ENCODE measurements at places on chromosomes 12 and 14. TPM values are rescaled to one million over a fixed set of nuclear protein-coding genes. Genes with fewer than 3 reads are reported as not detected.

- H3K27ac ChIP-seq, result no peak overlapping the region
- no peak overlapping the region for H3K4me3 ChIP-seq
- H3K36me3 ChIP-seq, result peaks cover 46% of the 10 kb centered on the region
- peaks cover 31% of the 10 kb centered on the region for H3K4me1 ChIP-seq
- no peaks in the 10 kb centered on the region for H3K27me3 ChIP-seq
These were observed 26.0 kb downstream of the XRCC3 start for GRCh38 chr14:103688906-103689902.

DNA sequence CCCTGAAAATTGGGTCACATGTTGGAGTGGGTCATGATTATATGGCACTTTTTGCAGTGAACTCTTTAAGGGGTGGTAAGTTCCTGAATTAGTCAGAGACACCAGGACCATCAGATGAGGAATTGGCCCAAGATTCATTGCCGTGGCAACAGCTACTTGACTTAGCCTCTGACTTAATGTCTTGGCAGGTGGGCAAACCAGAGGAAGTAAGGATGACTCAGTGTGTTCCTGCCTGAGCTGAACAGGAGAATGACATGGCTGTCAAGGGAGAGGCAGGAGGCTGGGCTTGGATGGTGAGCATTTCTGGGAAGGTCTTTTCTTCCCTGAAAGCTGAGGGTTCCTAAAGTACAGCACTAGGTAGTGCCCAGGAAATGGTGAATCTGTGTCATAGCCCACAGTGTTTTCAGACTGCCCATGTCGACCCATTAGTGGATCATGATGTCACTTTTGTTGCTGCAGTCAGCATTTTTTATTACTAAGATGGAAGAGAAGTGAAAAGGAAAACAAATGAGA, 170.1 kb upstream of the PWP1 start:
- H3K27ac ChIP-seq, result no peak overlapping the region
- H3K36me3 ChIP-seq, result no peaks in the 10 kb centered on the region
- no peak overlapping the region for H3K4me3 ChIP-seq
- H3K27me3 ChIP-seq, result no peaks in the 10 kb centered on the region
- no peak for DNase-seq

GRCh38 chr12:12800406-12801180, 12.6 kb upstream of the DDX47 start:
- no peak for DNase-seq
- peaks cover 14% of the 10 kb centered on the region for H3K4me1 ChIP-seq
- H3K27me3 ChIP-seq, result no peaks in the 10 kb centered on the region
- no peak overlapping the region for H3K4me3 ChIP-seq
- no peak overlapping the region for H3K27ac ChIP-seq

DNA sequence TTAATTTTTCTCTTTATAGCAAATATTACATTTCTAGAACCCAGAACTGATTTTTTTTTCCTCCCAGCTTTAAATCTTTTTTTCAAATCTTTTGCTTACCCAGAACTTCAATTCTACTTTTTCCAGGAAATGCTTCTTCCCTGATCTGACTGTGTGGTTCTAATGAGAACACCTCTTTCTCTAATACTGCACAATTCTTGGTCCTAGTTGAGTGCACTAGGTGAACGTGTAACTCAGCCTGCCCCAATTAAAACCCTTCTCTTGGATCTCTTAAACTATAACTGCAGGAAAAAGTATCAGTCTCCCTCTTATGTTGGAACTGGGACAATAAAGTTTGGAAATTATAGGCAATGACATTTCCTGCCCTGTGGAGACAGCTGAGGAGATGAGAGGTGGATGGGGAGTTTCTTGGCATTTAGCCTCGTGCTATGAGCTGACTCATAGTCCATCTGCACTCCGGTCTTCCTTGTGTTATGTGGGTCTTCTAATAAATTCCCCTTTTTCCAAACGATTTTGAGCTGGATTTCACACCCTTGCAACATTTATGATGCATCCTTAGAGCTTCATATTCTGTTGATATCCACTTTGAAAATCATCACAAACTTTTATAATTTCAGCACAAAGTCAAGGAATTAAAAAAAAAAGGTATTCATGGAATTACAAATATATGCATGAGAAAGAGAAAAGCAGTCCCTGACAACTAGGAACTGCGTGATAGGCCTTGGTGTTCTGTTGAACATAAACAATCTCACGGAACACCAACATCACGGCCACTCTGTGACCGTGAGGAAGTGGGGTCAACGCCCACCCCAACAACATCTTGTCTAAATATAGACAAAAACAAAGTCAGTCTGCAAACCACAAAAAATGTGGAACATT, 52.4 kb downstream of the BRMS1L start:
- H3K27ac ChIP-seq, result no peak overlapping the region
- H3K4me1 ChIP-seq, result peaks cover 14% of the 10 kb centered on the region
- no peak for DNase-seq
- no peaks in the 10 kb centered on the region for H3K27me3 ChIP-seq

DNA sequence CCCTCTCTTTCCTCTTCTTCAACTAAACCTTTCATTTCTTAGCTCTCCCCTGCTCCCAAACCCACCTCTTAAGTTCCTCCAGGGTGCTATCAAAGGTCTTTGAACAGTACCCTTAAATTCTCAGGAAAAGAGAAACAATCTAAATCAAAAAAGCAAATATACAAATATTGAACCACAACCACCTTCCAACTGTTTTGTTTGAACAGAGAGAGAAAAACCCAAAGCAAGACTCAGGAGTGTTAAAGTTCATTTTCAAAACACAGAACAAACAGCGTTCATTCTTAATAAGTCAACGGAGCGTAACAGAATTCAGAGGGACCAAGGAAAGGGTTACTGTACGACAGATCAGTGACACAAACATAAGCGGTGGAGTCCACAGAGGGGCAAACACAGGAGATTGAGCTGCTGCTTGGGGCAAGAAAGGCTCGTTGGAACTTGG, 73.3 kb downstream of the NDUFA12 start:
- H3K4me1 ChIP-seq, result no peaks in the 10 kb centered on the region
- H3K36me3 ChIP-seq, result no peaks in the 10 kb centered on the region
- H3K27me3 ChIP-seq, result no peaks in the 10 kb centered on the region
- no peak overlapping the region for H3K27ac ChIP-seq
- no peak for DNase-seq
- no peak overlapping the region for H3K4me3 ChIP-seq

- no peaks in the 10 kb centered on the region for H3K36me3 ChIP-seq
- peaks cover 14% of the 10 kb centered on the region for H3K4me1 ChIP-seq
- no peaks in the 10 kb centered on the region for H3K27me3 ChIP-seq
- DNase-seq, result no peak
These were observed 30.6 kb upstream of the BTBD6 start for GRCh38 chr14:105217774-105218173.

GRCh38 chr14:34461334-34462131, 507 bp downstream of the SPTSSA start:
- no peaks in the 10 kb centered on the region for H3K27me3 ChIP-seq
- peak; percentile 48 for DNase-seq
- H3K4me1 ChIP-seq, result no peaks in the 10 kb centered on the region
- peaks cover 2% of the 10 kb centered on the region for H3K36me3 ChIP-seq
- H3K4me3 ChIP-seq, result peak overlapping the region; percentile 74

- no peaks in the 10 kb centered on the region for H3K27me3 ChIP-seq
- peak overlapping the region; percentile 85 for H3K27ac ChIP-seq
- peaks cover 82% of the 10 kb centered on the region for H3K4me1 ChIP-seq
- H3K4me3 ChIP-seq, result peak overlapping the region; percentile 5
These were observed 15.2 kb downstream of the RASSF3 start for GRCh38 chr12:64625243-64626077.

GRCh38 chr14:61720294-61720661, 25.0 kb downstream of the HIF1A start:
- DNase-seq, result no peak
- H3K4me3 ChIP-seq, result no peak overlapping the region
- H3K36me3 ChIP-seq, result peaks cover 5% of the 10 kb centered on the region

- no peak for DNase-seq
- no peak overlapping the region for H3K4me3 ChIP-seq
- H3K27ac ChIP-seq, result no peak overlapping the region
- H3K27me3 ChIP-seq, result no peaks in the 10 kb centered on the region
- H3K4me1 ChIP-seq, result peaks cover 18% of the 10 kb centered on the region
- H3K36me3 ChIP-seq, result no peaks in the 10 kb centered on the region
These were observed 10.5 kb downstream of the PALS1 start for GRCh38 chr14:67251573-67252226.

GRCh38 chr14:60768602-60769001, 34.0 kb downstream of the MNAT1 start:
- no peak overlapping the region for H3K27ac ChIP-seq
- H3K4me3 ChIP-seq, result no peak overlapping the region
- no peak for DNase-seq
- H3K4me1 ChIP-seq, result no peaks in the 10 kb centered on the region

- no peak for DNase-seq
- no peaks in the 10 kb centered on the region for H3K36me3 ChIP-seq
- H3K4me1 ChIP-seq, result no peaks in the 10 kb centered on the region
- no peaks in the 10 kb centered on the region for H3K27me3 ChIP-seq
- no peak overlapping the region for H3K27ac ChIP-seq
These were observed 15.4 kb upstream of the TMEM120B start for GRCh38 chr12:121697093-121697698.

Gene RNASE7
- total RNA-seq, result not detected

- H3K36me3 ChIP-seq, result no peaks in the 10 kb centered on the region
- no peak for DNase-seq
- H3K27me3 ChIP-seq, result no peaks in the 10 kb centered on the region
- H3K27ac ChIP-seq, result no peak overlapping the region
These were observed 76.4 kb downstream of the SUSD6 start for GRCh38 chr14:69687606-69688298.

Gene C12orf42
- not detected for total RNA-seq

DNA sequence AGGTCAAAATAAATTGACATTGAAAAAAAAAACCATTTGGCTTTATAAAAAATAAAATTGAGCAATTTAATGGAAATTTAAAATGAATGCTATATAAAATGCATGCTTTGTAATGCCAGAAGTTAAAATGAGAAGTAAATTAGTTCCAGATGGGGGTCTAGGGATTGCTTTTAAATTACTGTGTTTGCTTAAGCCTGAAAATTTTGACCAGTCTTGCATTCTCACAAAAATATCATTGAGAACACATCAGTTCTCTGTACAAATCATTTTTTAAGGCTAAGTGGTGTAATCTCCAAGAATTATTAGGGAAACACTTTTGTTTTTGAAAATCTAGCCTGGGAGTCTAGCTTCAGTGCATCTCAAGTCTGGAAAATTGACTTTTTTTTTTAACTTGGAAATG, 90.7 kb downstream of the RERG start:
- H3K27me3 ChIP-seq, result no peaks in the 10 kb centered on the region
- no peaks in the 10 kb centered on the region for H3K36me3 ChIP-seq
- no peak overlapping the region for H3K27ac ChIP-seq
- H3K4me3 ChIP-seq, result no peak overlapping the region

Gene TAS2R30
- total RNA-seq, result 1.2 TPM

Gene KCNMB4
- 3.5 TPM for total RNA-seq

Gene GRIP1
- total RNA-seq, result 2.1 TPM

DNA sequence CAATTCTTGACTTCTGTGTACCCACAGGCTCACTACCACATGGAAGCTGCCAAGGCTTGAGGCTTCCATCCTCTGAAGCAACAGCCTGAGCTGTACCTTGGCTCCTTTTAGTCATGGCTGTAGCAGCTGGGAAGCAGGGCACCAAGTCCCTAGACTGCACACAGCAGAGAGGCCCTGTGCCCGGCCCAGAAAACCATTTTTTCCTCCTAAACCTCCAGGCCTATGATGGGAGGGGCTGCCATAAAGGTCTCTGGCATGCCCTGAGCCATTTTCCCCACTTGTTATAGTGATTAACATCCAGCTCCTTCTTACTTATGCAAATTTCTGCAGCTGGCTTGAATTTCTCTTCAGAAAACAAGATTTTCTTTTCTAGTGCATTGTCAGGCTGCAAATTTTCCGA, 121.8 kb downstream of the RPS6KA5 start:
- no peaks in the 10 kb centered on the region for H3K4me1 ChIP-seq
- no peak for DNase-seq
- no peaks in the 10 kb centered on the region for H3K27me3 ChIP-seq
- H3K36me3 ChIP-seq, result no peaks in the 10 kb centered on the region
- no peak overlapping the region for H3K4me3 ChIP-seq
- no peak overlapping the region for H3K27ac ChIP-seq

DNA sequence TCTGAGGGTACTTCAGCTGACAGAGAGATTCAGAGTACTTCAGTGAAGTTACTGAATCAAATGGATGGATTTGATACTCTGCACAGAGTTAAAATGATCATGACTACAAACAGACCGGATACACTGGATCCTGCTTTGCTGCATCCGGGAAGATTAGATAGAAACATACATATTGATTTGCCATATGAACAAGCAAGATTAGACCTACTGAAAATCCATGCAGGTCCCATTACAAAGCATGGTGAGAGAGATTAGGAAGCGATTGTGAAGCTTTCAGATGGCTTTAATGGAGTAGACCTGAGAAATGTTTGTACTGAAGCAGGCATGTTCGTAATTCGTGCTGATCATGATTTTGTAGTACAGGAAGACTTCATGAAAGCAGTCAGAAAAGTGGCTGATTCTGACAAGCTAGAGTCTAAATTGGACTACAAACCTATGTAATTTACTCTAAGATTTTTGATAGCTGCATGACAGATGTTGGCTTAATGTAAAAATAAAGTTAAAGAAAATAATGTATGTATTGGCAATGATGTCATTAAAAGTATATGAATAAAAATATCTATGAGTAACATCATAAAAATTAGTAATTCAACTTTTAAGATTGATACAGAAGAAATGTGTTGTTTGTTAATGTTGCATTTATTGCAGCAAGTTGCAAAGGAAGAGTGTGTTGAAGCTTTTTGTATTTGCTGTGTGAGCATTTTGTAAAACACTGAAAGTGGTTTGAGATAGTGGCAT, 136.1 kb upstream of the RAP1B start:
- H3K36me3 ChIP-seq, result no peaks in the 10 kb centered on the region
- no peaks in the 10 kb centered on the region for H3K4me1 ChIP-seq
- H3K27ac ChIP-seq, result no peak overlapping the region
- DNase-seq, result no peak

Data from heart right ventricle (tissue), 16 donors.